ENCODE measurements at places on chromosomes 3 and 15.

GRCh38 chr3:187739094-187739560 is 6.1 kb downstream of the BCL6 start:
- no peak for DNase-seq

DNA sequence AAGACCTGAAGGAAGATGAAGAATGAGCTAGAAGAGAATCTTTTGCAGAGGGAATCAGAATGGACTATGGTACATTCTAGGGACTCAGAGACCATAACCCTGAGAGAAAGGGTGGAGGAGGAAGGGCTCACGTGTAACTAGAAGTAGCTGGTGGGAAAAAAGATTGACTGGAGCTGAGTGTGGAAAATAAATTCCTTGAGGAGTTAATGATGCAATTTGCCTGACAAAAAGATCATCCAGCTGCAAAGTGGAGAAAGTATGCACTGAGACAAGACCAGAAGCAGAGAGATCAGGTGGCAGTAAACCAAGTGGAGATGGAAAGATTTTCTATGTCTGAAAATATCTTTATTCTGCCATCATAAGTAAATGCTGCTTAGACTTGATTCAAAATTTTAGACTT is 52.9 kb upstream of the TBL1XR1 start:
- no peak for DNase-seq

DNA sequence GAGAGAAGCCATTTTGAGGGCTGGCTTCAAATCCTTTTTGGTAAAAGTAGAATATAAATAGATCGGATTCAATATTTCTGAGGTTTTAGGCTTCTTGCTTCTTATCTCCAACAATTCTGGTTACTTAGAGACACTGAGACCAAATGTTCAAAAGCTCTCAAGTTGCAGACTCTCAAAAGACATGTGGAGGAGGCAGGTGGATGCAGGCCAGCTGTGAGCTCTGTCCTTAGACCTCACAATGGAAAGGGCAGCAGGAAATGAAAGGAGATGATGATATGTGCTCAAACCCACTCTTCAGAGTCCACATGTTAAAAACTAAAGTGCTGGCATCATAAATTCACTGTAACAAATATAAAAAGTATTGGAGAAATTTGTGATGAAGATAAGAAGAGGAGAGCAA is 424.9 kb upstream of the ALCAM start:
- no peak for DNase-seq

DNA sequence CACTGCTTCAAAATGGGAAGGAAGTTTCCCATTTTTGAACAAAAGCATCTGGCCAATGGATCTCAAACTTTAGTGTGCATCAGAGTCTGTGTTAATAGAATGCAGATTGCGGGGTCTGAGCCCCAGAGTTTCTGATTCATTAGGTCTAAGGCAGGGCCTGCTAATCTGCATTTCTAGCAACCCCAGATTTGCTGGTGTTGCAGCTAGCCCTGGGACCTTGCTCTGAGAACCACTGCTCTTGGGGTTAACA is 30.7 kb upstream of the USP3 start:
- DNase-seq: no peak

- DNase-seq: no peak
Observed at GRCh38 chr3:31947671-31948091, 33.4 kb downstream of the OSBPL10 start.

DNA sequence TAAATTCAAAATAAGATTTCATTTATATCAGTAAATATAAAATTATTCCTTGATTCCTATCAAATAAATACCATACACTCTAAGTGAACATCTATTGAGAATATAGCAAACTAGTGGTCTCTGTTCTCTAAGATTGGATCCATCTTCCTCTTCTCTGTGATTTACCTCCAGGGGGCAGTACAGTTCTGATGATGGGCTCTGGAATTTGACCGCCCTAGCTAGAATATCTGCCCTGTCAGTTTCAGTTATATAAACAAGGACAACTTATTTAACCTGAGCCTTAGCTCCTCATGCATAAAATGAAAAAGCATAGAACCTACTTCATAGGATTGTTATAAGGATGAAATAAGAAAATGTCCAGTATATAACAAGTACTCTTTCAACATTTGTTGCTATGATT is 171.1 kb upstream of the CCDC54 start:
- DNase-seq: peak; percentile 27

- no peak for DNase-seq
Observed at GRCh38 chr15:88680241-88681001, 41.6 kb downstream of the ISG20 start.

GRCh38 chr15:92149465-92149864 is 244.2 kb upstream of the ST8SIA2 start:
- no peak for DNase-seq

DNA sequence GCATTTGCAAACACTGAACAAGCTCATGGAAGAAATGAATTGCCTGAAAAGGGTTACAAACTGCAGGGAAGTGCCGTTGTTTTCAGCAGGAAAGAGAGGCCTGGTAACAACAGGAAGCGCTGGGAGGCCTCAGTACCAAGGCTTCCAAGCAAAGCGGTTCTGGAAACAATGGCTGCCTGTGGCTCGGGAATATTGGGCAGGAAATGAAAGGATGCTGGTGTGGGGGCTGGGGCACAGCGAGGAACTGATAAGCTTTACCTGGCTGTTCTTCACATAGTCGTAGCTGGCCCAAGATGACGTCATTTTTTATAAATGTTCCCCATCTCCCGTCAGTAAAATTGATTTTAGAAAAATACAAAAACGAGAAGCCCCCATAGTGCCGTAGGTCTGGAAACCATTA is 55.9 kb downstream of the ARHGAP31 start:
- DNase-seq: no peak

- no peak for DNase-seq
Observed at GRCh38 chr15:90929246-90930019, 2.9 kb downstream of the HDDC3 start.

DNA sequence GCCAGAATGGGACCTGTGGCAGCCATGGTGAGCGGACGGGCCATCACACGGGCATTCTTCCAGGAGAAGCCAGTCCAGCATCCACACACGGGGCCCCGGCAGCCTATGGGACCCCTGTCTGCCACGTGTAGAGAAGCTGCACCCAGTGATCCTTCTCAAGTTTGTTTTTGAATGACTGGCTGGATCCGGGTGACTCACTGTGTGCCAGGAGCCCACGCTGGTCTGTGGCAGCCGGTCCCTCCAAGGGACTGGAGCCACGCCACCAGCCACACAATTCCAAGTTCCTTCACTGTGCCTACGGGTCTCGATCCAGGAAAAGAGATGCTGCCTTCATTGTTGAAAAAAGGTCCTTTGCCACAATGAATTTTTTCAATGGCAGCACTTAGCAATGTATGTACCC is 58.1 kb downstream of the ATP10A start:
- no peak for DNase-seq

GRCh38 chr3:194198938-194199337 is 63.0 kb downstream of the HES1 start:
- no peak for DNase-seq

GRCh38 chr3:70177881-70178645 is 134.4 kb downstream of the MDFIC2 start:
- DNase-seq: no peak

GRCh38 chr15:77831986-77832385 is 199.3 kb upstream of the LINGO1 start:
- DNase-seq: peak; percentile 1

- DNase-seq: no peak
Observed at GRCh38 chr3:63523100-63523499, 129.4 kb upstream of the SNTN start.

DNA sequence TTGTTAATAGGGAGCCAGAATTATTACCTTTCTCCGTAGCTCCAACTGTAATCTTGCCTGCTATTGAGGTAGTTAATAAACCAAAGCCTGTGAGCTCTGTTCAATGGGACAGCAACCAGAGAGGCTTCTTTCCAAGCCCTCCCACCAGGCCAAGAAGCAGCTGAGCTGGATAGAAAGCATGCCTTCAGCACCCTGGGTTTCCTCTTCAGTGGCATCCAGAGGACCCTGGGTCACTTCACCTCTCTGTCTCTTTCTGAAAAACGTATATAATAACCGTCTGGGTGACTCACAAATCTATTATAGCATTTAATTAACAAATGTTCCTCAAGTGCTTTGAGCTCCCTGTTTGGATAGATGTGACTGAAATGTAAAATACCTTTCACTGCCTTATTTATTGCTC is 420.0 kb downstream of the LPP start:
- DNase-seq: no peak

GRCh38 chr3:141793476-141794260 is 30.5 kb downstream of the GRK7 start:
- no peak for DNase-seq

GRCh38 chr3:24156466-24156865 is 211.4 kb downstream of the NR1D2 start:
- no peak for DNase-seq

GRCh38 chr15:77866596-77867125 is 210.8 kb downstream of the TBC1D2B start:
- DNase-seq: no peak

DNA sequence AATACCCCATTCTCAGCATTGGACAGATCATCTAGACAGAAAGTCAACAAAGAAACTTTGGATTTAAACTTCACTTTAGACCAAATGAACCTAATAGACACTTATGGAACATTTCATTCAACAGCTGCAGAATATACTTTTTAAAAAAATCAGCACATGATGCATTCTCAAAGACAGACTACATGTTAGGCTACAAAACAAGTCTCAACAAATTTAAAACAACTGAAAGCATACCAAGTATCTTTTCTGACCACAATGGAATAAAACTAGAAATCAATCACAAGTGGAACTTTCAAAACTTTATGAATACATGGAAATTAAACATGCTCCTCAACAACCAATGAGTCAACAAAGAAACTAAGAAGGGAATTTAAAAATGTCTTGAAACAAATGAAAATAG is 37.9 kb downstream of the SERP1 start:
- DNase-seq: no peak

DNA sequence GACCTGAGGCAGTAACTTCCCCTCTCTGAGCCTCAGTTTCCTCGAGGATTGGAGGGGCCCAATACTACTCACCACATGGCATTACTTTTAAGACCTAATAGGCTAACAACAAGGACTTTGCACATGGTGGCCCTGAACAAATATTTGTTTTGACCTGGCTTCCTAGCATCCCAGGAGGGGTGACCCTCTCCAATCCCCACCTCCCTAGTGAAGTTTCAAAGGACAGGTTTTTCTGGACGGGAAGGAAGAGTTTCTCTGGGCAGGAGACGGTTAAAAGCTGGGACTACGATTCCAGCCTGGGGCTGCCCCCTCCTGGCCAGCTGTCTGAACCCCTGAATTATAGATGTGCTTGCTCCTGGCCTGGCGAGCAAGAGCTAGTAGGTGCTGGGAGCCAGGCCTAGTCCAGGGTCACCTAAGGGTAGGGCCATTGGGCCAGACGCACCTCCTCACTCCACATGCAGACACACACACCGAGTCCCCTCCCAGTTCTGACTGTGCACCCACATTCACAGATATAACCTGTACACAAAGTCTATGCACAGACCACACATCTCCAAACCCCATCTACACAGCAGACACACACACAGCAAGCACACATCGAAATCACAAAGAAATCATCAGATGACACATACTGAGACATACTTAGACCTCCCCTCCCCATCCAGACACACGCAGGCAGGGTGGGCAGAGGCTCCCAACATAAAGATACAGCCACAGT is 2.7 kb upstream of the ISL2 start:
- DNase-seq: peak; percentile 88

DNA sequence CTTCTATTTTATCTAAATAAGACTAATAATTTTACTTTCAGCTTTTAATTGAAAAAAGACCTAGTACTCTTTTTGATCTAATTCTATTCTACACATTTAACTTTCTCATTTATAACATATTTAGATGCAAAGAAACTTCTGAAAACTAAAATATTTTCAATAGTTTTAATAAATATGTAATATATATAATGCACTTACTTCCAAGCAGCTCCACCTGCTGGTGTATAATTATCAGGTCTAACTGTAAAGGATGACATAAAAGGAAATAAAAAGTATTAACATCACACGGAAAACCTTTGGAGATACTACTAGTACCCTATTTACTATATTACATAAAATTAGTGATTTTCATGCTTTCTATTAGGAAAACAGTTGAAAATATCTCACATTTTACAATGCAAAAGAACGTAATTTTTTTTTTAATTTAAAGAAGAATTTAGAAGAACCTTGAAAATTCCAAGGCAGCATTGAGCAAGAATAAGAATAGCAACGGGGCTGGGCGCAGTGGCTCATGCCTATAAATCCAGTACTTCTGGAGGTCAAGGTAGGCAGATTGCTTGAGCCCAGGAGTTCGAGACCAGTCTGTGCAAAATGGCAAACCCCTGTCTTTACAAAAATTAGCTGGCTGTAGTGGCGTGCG is 10.2 kb downstream of the PLSCR5 start:
- no peak for DNase-seq

DNA sequence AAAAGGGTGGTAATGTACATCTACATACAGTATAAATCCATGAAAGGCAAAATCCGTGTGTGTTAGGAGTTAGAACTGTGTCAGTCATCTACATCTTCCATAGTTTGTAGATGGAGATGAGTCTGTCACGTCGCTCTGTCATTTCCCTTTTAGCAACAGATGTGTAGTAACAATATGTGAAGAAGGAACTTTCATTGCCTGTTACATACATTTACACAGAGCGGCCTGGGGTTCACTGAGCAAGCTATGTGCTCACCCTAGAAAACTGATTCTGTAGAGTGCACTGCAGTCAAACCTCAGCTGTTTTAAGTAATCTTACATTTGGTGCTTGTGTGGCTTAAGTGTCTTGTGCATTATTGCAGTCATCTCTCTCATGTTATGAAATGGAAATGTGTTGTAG is 41.6 kb upstream of the AP3B2 start:
- no peak for DNase-seq

Data from HuH-7.5 (cell line).